ENCODE measurements at places on chromosomes 1 and 21.

DNA sequence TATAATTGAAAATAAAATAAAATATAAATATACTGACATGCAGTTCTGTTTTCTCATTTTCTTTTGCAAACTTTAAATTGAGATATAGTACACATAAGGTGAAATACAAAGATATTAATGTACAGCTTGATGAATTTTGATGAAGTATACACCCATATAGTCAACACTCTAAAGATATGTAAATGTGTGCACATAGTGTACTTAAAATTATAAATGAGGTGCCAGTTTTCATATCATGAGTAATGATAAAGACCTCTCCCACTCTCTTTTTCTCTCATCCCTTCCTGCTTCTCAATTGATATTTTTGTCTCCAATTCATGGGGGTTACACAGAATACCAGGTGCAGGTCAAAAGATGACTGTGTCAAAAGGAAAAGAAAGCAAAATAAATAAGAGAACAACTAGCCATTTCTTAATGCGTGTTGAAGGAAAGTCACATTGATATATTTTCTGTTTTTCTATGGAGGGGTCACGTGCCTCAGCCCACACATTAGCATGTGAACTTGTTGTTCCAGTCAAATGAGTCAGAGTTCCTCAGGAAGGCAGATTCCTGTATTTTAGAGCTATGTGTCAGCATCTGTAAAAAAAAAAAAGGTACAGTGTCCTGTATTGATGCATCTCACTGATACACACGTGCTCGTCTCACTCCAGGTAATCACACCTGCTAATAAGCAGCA lies 64.3 kb upstream of the HOOK1 start:
- peak; percentile 82 for DNase-seq

DNA sequence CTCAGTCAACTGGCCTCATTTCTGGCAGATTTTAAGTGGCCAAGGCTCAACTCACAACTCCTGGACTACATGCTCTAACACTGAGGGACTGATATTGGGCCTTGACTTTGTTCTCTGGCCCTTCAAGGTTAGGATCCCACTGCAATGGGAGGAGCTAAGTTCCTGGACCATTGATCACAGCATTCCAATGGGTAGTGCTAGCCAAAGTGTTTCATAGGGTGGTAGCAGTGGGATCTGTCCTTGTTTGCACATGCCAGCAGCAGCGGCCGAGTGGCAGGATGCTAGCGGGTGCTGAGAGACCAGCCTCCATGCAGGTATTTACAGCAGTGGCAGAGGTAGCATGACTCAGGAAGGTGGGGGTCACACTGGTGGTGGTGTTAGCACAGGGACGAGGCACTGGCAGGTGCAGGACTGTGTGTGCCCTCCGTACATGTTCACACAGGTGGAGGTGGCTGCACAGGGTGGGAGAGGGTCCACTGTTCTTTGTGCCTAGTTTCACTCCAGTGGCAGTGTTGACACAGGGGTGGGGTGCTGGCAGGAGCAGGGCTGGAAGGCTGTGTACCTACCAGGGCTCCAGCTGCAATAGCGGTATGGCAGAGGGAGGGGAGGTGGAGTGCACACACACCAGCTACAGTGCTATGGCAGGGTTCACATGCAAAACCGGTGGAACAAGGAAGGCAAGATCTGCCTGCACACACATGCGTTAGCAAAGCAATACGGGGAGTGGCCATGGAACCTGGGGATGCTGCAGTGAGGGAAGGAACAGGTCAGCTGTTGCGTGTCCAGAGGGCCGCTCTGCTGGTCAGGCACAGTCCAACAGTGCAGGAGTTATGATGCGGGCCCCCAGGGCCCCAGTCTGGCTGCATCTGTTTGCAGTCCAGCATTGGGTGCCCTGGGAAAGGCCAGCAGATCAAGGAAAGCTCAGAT lies 51.7 kb downstream of the COL24A1 start:
- DNase-seq: no peak

- DNase-seq: no peak
Observed at GRCh38 chr1:61337037-61337436, 254.7 kb downstream of the NFIA start.

GRCh38 chr1:27935721-27936120 lies 921 bp downstream of the SMPDL3B start:
- no peak for DNase-seq

DNA sequence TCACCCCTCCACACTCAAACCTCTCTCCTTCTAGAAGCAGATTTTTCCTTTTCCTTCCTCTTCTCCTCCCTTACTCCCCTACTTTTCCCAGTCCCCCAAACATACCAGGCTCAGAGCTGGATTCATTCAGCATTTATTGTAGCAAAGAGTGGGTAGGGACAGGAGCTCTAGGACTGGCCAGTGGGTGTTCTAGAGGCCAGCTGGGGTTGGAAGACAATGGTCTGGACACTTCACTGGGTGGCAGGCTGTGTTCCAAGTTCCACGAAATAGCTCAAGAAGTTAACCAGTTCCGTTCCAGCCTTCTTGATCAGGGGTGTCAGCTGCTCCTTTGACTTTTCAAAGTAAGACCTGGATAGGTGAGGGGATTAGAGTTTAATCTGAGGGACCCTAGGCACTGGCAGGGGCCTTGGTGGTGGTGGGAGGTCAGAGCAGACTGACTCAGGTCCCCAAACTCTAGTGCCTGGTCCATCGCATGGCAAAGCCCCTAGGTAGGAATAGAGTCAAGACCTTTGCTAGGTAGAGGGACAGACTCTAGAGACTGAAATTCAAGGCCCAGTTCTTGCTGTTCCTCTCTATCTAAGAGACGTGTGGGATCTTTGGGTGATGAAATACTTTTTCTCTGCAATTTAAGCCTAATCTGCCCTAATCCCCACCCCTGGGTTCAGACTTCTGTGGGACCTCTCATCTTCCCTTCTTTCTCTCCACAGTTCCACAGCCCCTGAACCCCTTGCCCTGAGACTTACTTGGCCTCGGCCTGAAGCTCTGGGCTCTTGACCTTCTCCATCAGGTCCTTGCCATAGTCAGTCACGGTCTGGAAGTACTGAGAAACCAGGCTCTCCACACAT lies 1.0 kb downstream of the APOA2 start:
- no peak for DNase-seq

- DNase-seq: no peak
Observed at GRCh38 chr1:184283999-184284398, 102.8 kb upstream of the C1orf21 start.
